ENCODE measurements at places on chromosomes 2 and 18.

- no peak for DNase-seq
Observed at GRCh38 chr2:138720035-138720838, 60.0 kb downstream of the NXPH2 start.

GRCh38 chr2:163459986-163460385, 275.8 kb downstream of the FIGN start:
- no peak for DNase-seq

DNA sequence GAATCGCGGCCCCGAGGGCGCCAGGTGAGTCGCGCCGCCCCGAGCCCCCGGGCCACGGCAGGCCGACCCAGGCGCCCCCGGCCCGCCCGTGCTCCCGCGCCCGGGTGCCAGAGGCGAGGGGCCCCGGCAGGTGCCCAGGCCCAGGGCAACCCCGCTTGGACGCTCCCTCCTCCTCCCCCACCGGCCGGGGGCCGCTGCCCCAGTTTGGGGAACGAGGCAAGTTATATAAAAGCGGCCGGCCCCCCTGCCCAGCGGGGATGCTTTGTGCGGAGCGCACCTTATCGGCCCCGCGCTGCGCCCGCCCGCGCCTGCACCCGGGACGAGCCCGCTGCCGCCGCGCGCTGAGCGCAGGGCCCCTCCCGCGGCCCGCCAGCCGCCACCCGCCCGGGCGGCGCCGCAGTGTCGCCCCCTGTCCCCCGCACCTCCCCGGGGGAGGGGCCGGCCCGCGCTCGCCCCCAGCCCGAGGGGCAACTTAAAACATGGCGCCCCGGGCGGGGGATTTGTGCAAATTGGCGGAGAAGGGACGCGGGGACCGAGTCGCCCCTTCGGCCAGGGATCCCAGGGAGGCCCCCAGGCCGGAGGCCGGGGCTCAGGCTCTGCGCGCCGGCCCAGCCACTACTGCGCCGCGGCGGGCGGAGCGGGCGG, 639 bp downstream of the EPB41L3 start:
- DNase-seq: no peak

DNA sequence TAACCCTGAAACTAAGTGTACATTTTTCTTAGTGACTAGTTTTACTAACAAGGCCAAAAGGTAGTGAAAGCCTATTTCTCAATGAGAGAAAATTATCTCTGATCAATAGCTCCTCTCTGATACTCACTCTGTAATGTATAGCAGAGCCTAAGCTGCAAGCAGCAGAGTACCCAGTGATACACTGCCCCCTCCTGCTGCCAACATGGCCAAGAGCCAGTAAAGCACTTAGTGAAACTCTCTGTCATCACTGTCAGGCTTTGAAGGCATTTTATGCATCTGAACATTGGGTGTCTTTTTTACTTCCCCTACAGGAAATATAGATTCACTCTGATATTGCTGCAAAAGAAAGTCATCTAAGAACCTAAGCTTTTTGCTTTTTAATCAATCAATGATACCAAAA, 784.1 kb upstream of the CDH7 start:
- no peak for DNase-seq

GRCh38 chr2:133266041-133266925, 302.0 kb downstream of the NCKAP5 start:
- DNase-seq: no peak

- DNase-seq: no peak
Observed at GRCh38 chr2:226256237-226256636, 543.4 kb downstream of the IRS1 start.

DNA sequence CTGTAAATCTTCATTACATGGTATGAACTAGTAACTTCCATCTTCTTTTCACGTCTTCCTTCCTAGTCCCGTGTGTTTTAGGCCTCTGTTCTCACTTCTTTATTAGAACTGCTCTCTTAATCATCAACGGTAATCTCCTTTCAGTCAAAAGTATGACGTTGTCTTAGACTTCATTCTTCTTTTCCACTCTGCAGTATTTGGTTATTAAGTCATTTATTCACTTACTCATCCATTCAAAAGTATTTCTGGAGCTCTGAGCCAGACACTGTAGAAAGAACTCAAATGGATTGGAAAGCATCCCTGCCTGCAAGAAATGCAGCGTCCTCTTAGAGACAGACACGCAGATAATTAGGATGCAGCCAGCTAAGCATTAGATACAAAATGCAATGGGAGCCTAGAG, 494.6 kb upstream of the NRP2 start:
- no peak for DNase-seq

GRCh38 chr2:43737855-43738254, 36.0 kb upstream of the DYNC2LI1 start:
- no peak for DNase-seq

DNA sequence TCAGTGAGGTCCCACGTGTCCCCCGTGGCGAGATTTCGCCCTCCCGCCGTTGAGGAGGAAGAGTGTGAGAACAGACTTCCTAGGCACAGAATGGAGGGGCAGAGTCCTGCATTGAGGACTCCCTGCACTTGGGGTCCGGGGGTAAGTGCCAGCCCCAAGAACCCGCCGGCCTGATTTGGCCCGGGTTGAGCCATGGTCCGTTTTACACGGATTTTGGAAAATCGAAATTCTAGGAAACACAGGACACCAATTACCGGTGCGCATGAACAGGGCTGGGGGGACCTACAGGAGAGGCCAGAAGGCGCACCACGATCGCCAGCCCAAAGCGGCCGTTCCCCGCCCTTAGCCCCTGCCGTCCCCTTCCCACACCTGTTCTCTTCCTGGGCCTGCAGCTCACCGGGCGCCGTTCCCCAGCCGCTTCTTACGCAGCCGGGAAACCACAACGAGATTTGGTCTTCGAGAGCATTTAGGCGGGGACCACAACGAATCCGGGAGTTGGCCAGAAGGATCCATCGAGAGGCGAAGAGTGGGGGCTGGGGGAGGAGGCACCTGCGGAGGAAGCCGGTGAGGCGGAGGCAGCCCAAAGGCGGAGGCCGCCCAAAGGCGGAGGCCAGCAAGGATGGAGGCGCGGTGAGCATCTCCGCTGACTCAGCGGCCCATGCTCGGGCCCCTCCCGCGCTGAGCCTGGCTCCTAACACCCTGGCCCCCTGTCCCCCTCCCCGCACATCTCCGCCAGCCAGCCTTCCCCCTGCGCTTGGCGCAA, 464 bp upstream of the TLX2 start:
- DNase-seq: no peak
